ENCODE measurements at places on chromosomes 2 and 18.

GRCh38 chr2:10413991-10414451 is 34.1 kb downstream of the ODC1 start:
- DNase-seq, result no peak

- no peak for DNase-seq
Measured at GRCh38 chr2:137870682-137871081, 93.6 kb upstream of the HNMT start.

DNA sequence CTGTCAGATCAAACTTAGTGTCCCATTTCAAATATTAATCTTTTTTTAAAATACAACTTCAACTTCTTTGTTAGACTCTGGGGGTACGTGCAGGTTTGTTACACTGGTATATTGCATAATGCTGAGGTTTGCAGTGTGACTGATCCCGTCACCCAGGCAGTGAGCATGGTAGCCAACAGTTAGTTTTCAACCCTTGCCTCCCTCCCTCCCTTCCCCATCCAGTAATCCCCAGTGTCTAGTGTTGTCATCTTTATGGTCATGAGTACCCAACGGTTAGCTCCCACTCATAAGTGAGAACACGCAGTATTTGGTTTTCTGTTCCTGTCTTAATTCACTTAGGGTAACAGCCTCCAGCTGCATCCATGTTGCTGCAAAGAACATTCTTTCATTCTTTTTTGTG is 23.9 kb downstream of the NOL10 start:
- no peak for DNase-seq

- no peak for DNase-seq
Measured at GRCh38 chr2:108219688-108220087, 20.1 kb upstream of the SULT1C3 start.

GRCh38 chr2:143261986-143262385 is 132.8 kb downstream of the ARHGAP15 start:
- peak; percentile 21 for DNase-seq

All from stimulated activated CD4-positive, alpha-beta T cell treated with anti-CD3 and anti-CD28 coated beads, Interleukin-1b, Interleukin-23, amount 100 ng/mL, for 24 hours (primary cell).